ENCODE measurements at places on chromosomes 5 and 9. TPM values are rescaled to one million over a fixed set of nuclear protein-coding genes. Genes with fewer than 3 reads are reported as not detected.
A peak's percentile ranks its signal among the peaks of the same experiment; 100 is the strongest.

Gene S1PR3
- polyA plus RNA-seq, result 14.0 TPM

Gene SCGB3A2
- polyA plus RNA-seq, result 914 TPM

Gene SLC6A7
- polyA plus RNA-seq, result 0.03 TPM

Gene BDP1
- polyA plus RNA-seq, result 11.7 TPM

Gene PCDHB6
- 0.24 TPM for polyA plus RNA-seq

Gene SLC31A2
- polyA plus RNA-seq, result 63.6 TPM

Gene RANBP3L
- polyA plus RNA-seq, result 0.08 TPM

Gene SH3RF2
- 7.2 TPM for polyA plus RNA-seq

Gene CCL28
- 3.5 TPM for polyA plus RNA-seq

Gene RASGRF2
- polyA plus RNA-seq, result 1.4 TPM

Gene PCDHA7
- 0.10 TPM for polyA plus RNA-seq

Gene GFRA3
- 0.18 TPM for polyA plus RNA-seq

Gene CAMK4
- 0.45 TPM for polyA plus RNA-seq

Gene PCDHGB4
- polyA plus RNA-seq, result 1.0 TPM

GRCh38 chr9:89036891-89037290 is 45.6 kb downstream of the S1PR3 start:
- no peaks in the 10 kb centered on the region for H3K27me3 ChIP-seq
- H3K27ac ChIP-seq, result no peak overlapping the region
- no peaks in the 10 kb centered on the region for H3K36me3 ChIP-seq
- H3K4me1 ChIP-seq, result peaks cover 20% of the 10 kb centered on the region

DNA sequence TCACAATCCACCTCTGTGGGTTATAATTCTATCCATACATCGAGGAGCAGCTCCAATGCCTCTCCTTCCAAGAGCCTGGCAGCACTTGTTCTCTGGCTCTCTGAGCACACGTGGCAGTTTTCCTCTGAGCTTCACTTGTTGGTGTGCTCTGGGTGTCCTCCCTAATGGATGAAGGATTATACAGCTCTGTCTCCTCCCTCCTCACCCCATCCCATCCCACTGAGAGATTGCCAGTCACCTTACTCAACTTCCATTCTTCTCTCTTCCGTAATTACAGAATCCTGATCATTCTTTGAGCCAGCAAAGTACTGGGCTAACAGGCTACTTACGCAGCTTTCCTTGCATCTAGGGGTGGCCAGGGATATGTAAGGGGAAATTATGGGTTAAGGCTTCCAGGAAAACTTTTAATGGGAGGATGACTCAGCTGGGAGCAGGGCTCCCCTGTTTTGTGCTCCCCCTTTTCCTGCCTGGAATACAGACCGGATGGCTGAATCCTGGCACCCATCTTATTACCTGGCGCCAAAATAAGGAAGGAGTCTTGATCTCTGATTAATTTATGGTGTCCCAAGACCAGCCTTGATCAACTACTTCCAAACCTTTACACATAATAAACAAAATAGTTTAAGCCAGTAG is 6.3 kb upstream of the CCDC69 start:
- no peaks in the 10 kb centered on the region for H3K36me3 ChIP-seq
- DNase-seq, result no peak
- H3K27me3 ChIP-seq, result no peaks in the 10 kb centered on the region
- H3K27ac ChIP-seq, result no peak overlapping the region
- no peak overlapping the region for H3K4me3 ChIP-seq
- H3K4me1 ChIP-seq, result no peaks in the 10 kb centered on the region

GRCh38 chr9:111163716-111164389 is 125.6 kb upstream of the LPAR1 start:
- H3K4me1 ChIP-seq, result peaks cover 15% of the 10 kb centered on the region
- DNase-seq, result peak; percentile 95
- no peaks in the 10 kb centered on the region for H3K36me3 ChIP-seq

GRCh38 chr5:79976759-79977515 is 14.1 kb downstream of the MTX3 start:
- DNase-seq, result peak; percentile 29
- peaks cover 3% of the 10 kb centered on the region for H3K4me1 ChIP-seq
- peaks cover 11% of the 10 kb centered on the region for H3K36me3 ChIP-seq
- no peak overlapping the region for H3K4me3 ChIP-seq

DNA sequence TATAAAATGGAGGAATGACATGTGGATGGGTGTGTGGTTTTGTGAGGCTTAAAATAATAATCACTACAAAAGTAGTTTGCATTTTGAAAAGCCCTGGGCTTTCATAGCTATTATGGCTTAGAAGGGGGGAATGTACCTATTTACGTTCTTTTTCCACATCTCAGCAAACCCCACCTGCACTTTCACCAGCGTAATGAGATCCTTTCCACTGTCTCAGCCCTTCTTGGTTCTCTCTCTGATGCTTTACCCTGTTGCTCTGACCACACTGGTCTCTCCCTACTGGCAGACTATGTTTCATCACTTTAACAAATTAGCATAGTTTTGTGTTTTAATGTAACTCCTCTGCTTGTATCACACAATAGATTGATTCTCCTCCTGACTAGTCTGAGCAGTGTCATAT is 234.6 kb downstream of the DMRT2 start:
- H3K27me3 ChIP-seq, result no peaks in the 10 kb centered on the region
- H3K27ac ChIP-seq, result no peak overlapping the region
- no peak for DNase-seq
- no peaks in the 10 kb centered on the region for H3K4me1 ChIP-seq
- H3K4me3 ChIP-seq, result no peak overlapping the region
- no peaks in the 10 kb centered on the region for H3K36me3 ChIP-seq

- H3K4me1 ChIP-seq, result no peaks in the 10 kb centered on the region
- H3K4me3 ChIP-seq, result no peak overlapping the region
- H3K36me3 ChIP-seq, result no peaks in the 10 kb centered on the region
These were observed 999.8 kb downstream of the NR2F1-AS1 start for GRCh38 chr5:92581249-92581648.

DNA sequence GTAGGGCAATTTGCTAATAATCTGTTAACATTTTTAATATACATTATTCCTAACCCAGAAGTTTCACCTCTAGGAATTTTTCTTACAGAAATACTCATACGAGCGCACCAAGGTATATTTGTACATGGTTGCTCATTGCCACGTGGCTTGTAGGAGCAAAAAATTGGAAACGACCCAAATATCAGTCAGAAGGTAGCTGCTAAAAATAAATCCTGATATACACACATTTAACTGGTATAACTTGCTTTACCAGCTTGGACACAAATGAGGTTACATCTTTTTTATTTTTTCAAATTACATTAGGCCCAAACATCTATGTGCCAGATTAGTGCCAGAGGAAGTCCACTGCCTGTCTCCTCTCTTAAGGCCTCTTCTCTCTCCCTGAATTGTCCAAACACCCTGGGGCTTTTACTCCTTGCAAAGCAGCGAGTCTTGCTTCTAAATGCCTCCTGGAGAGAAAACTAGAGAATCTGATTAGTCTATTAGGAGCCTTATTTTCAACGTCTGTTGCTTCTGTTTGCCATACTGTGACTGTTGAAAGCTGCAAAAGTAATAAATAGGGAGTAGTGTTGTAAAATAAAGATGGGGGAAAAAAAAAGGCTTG is 92.0 kb upstream of the SSBP2 start:
- no peak overlapping the region for H3K27ac ChIP-seq
- no peaks in the 10 kb centered on the region for H3K27me3 ChIP-seq
- no peak overlapping the region for H3K4me3 ChIP-seq
- no peaks in the 10 kb centered on the region for H3K36me3 ChIP-seq
- peak; percentile 85 for DNase-seq
- H3K4me1 ChIP-seq, result peaks cover 21% of the 10 kb centered on the region

GRCh38 chr5:158127536-158127935 is 268.6 kb upstream of the CLINT1 start:
- no peaks in the 10 kb centered on the region for H3K27me3 ChIP-seq
- H3K4me3 ChIP-seq, result no peak overlapping the region
- H3K27ac ChIP-seq, result no peak overlapping the region
- no peaks in the 10 kb centered on the region for H3K4me1 ChIP-seq
- H3K36me3 ChIP-seq, result no peaks in the 10 kb centered on the region
- DNase-seq, result no peak

GRCh38 chr5:149853331-149853648 is 91.3 kb downstream of the PDE6A start:
- no peak for DNase-seq
- H3K4me3 ChIP-seq, result no peak overlapping the region
- no peaks in the 10 kb centered on the region for H3K27me3 ChIP-seq
- no peaks in the 10 kb centered on the region for H3K4me1 ChIP-seq

GRCh38 chr5:146015001-146015400 is 78.6 kb downstream of the SH3RF2 start:
- no peak overlapping the region for H3K4me3 ChIP-seq
- no peaks in the 10 kb centered on the region for H3K27me3 ChIP-seq
- H3K4me1 ChIP-seq, result no peaks in the 10 kb centered on the region
- H3K27ac ChIP-seq, result no peak overlapping the region

DNA sequence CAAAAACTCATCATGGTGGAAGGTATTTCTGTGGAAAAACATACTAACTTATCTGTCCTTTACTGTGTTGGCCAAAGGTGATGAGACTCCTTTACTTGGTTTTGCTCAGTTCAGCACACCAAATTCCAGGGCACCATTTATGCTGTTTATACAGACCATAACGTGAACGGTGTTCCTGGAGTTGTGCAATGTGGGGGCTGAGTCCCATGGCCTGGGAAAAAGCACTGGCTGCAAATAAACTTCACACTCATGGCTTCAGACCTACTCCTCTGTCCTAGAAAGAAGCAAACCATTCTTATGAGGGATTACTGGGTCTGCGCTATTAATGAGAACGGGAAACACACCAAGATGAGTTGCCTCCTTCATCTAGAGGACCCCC is 10.4 kb downstream of the FREM1 start:
- no peaks in the 10 kb centered on the region for H3K4me1 ChIP-seq
- no peaks in the 10 kb centered on the region for H3K27me3 ChIP-seq
- no peak overlapping the region for H3K27ac ChIP-seq
- no peak overlapping the region for H3K4me3 ChIP-seq

- no peaks in the 10 kb centered on the region for H3K36me3 ChIP-seq
- no peaks in the 10 kb centered on the region for H3K4me1 ChIP-seq
- DNase-seq, result no peak
- no peak overlapping the region for H3K27ac ChIP-seq
- H3K4me3 ChIP-seq, result no peak overlapping the region
These were observed 140.9 kb downstream of the NR3C1 start for GRCh38 chr5:143262393-143263174.

DNA sequence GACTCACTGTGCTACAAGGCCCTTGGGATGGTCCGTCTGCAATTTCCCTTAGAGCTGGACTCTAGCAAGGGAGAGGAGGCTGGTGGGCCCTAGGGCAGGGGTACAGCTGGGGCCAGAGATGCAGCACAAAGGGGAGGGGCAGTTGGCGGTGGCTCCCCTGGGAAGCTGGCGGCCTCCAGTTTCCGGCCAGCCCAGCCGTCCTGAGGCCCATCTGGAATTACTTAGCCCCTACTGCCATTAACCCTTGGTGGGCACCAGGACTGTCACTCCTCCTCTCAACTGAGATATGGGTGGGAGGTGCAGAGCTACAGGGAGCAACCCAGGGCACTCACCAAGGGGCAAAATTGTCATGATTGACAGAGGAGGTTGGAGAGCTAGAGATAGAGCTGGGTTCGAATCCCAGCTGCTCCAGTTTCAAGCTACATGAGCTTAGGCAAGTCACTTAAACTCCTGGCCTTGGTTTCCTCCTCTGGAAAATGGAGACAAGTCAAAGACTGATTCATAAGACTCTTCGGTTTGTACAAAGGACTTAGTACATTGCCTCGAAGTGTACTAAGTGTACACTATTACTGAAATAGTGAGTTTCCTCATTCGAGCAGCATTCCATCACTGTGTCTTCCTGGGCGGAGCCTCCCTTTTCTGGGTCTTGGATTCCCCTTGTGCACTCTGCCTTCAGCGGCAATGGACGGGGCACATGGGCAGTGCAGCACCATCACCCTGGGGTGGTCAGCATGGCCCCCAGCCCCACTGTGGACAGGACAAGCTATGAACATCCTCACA is 2.7 kb upstream of the PDGFRB start:
- H3K4me1 ChIP-seq, result peaks cover 47% of the 10 kb centered on the region
- H3K27ac ChIP-seq, result peak overlapping the region; percentile 61
- H3K4me3 ChIP-seq, result no peak overlapping the region
- H3K36me3 ChIP-seq, result peaks cover 2% of the 10 kb centered on the region
- H3K27me3 ChIP-seq, result no peaks in the 10 kb centered on the region

DNA sequence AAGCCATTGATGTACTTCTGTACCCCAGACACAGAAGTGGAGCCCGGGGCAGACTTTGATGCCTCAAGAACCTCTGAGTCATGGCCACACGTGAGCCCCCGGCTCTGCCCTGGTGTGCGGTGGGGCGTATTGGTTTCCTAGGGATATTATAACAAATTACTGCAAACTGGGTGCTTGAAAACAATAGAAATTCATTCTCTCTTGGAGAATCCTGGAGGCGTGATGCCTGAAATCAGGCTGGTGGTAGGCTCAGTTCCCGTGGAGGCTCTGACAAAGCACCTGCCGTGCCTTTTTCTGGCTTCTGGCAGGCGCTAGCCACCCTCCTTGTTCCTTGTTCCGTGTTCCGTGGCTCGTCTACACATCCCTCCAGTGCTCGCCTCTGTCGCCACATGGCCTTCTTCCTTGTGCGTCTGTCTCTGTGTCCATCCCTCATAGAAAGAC is 24.2 kb downstream of the NEK6 start:
- DNase-seq, result no peak
- H3K36me3 ChIP-seq, result peaks cover 1% of the 10 kb centered on the region
- H3K4me3 ChIP-seq, result no peak overlapping the region
- peaks cover 50% of the 10 kb centered on the region for H3K4me1 ChIP-seq
- H3K27me3 ChIP-seq, result no peaks in the 10 kb centered on the region

DNA sequence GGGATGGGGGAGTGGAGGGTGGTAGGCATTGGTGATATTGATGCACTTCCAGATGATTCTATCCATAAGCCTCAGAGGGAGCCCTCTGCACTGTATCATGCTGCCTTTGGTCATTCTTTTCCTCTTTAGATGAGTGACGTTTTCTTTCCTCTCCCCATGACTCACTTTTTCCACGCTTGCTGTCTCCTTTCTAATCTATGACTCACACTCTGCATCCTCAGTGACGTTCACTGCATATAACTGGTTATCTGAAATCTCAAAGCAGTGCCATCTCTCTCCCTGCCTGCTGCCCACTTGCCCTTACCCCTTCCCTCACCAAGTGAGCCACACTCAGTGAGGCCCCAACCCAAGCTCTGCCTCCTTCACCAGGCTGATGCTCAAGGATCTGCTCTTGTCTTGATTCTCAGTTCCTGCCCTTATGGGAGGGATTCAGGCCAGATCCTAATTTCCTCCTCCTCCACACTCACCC is 31.6 kb downstream of the PTGS1 start:
- H3K27ac ChIP-seq, result no peak overlapping the region
- DNase-seq, result no peak
- no peaks in the 10 kb centered on the region for H3K36me3 ChIP-seq

- no peaks in the 10 kb centered on the region for H3K36me3 ChIP-seq
- no peaks in the 10 kb centered on the region for H3K4me1 ChIP-seq
- H3K4me3 ChIP-seq, result no peak overlapping the region
- no peak for DNase-seq
These were observed 55.8 kb downstream of the PIP5K1B start for GRCh38 chr9:68760674-68761333.
